ENCODE measurements at places on chromosomes 1 and 21.

GRCh38 chr1:54604572-54605370 lies 18.6 kb downstream of the FAM151A start:
- no peak for DNase-seq

DNA sequence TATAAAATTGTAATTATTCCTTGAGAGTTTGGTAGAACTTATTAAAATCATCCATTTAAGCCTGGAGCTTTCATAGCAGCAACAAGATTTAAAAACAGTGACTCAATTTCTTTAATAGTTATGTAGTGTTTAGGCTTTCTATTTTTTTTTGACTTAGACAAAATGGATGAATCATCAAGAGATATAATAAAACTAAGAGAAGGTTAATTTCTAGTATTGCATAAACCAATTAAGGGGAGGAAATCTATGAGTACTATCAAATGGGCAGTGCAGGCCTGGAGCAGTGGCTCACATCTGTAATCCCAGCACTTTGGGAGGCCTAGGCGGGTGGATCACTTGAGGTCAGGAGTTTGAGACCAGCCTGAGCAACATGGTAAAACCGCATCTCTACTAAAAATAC lies 416.3 kb upstream of the USP24 start:
- no peak for DNase-seq

DNA sequence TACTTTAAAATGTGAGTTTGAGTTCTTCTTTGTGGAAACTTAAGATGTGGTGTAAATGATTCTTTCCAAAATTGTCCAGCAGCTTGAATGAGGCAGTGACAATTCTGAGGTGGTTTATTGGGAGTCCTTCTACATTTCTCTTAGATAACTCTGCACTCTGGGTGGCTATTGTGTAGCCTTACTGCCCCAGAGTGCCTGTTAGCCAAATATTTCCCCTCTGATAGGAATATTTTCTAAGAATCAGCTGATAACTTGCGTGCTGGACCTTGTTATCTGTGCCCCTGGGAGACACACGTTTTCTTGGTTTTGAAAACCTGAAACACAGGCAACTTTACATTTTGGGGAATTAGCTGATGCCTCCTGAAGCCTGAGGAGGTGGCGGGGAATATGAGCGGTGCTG lies 91.6 kb downstream of the CD247 start:
- DNase-seq: no peak

- DNase-seq: no peak
Observed at GRCh38 chr1:199954699-199955098, 72.8 kb upstream of the NR5A2 start.

- no peak for DNase-seq
Observed at GRCh38 chr1:222892137-222892769, 77.4 kb downstream of the DISP1 start.
